ENCODE measurements at places on chromosomes 11 and 22.

DNA sequence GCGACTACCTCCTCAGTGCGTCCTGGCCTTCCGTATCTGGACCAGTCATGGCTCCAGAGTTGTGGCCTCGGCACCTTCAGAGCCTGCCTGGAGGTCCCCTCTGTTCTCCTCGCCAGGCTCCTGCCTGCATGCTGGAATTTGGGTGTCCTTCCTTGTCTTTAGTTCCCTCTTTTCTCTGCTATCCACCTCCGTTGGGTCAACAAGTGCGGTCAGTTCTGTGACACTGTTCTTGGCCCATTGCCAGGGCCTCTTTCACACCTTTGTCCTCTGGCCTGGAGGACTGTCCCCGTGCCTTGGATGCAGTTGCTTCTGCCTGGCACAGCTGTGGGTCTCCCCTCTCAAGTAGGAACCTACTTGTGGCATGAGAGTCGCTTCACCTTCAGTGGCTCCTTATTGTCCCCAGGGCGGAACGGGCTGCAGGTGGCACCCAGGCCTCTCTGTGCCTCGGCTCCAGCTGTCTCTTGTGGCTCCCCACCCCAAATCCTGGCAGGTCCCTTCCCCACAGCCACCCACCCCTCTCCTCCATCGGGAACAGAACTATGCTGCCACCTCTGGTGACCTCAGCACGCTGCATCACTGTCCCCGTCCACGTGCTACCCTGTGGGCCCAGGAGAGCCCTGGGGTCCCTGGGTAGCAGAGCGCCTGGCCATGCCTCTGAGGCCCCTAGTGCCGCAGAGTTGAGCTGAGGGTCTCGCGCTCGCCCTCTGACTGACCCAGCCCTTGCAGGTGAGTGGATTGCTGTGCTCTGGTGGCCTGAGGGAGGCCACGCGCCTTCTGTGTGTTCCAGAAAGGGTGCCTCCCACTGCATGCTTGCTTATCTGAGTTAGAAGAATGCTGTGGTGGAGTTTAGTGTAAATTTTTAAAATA, 4.7 kb downstream of the DGCR8 start:
- DNase-seq, result no peak

- DNase-seq, result no peak
Measured at GRCh38 chr22:17483688-17484372, 79.5 kb upstream of the SLC25A18 start.

DNA sequence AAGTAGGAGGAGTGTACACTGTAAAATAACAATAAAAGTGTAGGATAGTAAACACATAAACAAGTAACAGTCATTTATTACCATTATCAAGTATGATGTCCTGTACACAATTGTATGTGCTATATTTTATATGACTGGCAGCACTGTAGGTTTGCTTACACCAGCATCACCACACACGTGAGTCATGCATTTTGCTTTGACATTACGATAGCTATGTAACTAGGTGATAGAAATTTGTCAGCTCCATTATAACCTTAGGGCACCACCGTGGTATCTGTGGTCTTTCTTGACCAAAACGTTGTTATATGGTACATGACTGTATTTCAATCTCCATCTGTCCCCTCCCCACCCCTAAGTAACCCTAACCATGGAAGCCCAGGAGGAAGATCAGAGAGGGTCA, 1.1 kb downstream of the DNAL4 start:
- no peak for DNase-seq

- no peak for DNase-seq
Measured at GRCh38 chr11:64849598-64850356, 5.3 kb upstream of the CDC42BPG start.

GRCh38 chr11:63944987-63945386, 6.2 kb downstream of the NAA40 start:
- no peak for DNase-seq
